ENCODE measurements at places on chromosomes 2 and 18. TPM values are rescaled to one million over a fixed set of nuclear protein-coding genes. Genes with fewer than 3 reads are reported as not detected.
A peak's percentile ranks its signal among the peaks of the same experiment; 100 is the strongest.

- DNase-seq = no peak
These were observed 71.2 kb upstream of the ZNF236 start for GRCh38 chr18:76750917-76751890.

Gene BCL11A
- total RNA-seq = 0.80 TPM

GRCh38 chr18:29164993-29165599 lies 988.2 kb upstream of the CDH2 start:
- DNase-seq = peak; percentile 94

- DNase-seq = no peak
These were observed 49.6 kb downstream of the EML4 start for GRCh38 chr2:42218712-42219111.

Gene ING5
- 22.7 TPM for total RNA-seq

GRCh38 chr2:86397986-86398385 lies 43.2 kb upstream of the KDM3A start:
- DNase-seq = no peak

Gene PRKCE
- 6.9 TPM for total RNA-seq

- DNase-seq = no peak
These were observed 32.3 kb downstream of the TMEM18 start for GRCh38 chr2:644871-645270.

DNA sequence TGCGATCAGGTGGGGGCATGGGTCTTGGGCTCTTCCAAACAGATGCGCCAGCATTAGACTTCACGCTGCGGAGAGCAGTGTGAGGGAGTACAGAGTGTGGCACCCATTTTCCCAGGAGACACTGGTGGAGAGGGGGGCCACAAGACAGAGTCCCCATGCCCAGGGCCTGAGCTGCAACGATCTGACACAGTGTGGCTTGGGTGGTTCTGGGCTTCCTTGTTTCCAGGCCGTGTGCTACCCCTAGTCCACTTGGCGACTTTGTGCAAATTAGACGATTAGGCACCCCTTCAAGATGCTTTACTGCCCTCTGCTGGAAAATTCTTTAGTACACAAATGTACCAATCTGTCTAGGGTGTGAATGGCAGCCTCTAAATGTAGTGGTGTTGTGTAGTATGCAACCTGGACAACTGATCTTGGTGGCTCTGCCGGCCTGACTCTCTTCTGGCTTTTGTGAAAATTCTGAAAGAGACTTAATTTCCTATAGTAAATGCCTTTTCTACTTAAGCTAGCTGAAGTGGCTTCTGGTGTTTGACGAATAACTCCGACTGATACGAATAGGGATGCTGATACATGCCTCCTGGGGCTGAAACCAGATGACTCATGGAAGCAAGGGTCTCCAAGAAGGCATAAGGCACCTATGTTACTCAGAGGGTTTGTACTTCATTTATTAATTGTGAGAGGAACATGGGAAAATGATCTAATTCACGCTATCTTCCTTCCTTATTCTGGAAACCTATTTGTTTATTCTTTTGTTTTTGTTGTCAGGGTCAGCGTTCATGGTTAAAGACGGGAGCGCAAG lies 92.3 kb upstream of the SMAD2 start:
- DNase-seq = peak; percentile 78

DNA sequence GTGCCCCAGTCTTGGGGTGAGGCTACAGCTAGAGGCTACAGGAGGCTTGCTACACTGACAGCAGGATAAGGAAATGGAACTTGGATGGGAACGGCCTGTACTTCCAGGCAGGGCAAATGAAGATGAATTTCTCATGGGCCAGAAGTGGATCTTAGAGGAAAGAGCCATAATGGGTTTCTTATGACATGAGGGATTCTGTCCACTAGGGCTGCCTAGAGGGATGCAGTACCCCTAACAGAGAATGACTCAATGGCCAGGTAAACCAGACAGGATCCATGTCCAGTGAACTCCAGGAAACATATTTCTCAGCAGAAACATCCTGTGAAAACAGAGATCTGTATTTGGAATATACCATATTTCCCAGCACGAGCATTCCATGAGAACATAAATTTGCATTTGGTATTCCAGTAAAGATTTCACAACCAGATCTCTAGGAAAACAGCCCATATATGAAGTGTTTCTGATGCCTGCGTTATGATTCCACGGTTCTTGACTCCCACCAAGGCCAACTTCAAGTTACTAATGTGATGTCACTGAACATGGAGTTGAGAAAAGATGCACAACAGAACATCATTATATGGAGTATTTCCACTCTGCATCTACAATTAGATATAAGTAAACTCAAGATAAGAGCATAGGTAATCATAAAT lies 11.5 kb upstream of the SLC35F5 start:
- no peak for DNase-seq

DNA sequence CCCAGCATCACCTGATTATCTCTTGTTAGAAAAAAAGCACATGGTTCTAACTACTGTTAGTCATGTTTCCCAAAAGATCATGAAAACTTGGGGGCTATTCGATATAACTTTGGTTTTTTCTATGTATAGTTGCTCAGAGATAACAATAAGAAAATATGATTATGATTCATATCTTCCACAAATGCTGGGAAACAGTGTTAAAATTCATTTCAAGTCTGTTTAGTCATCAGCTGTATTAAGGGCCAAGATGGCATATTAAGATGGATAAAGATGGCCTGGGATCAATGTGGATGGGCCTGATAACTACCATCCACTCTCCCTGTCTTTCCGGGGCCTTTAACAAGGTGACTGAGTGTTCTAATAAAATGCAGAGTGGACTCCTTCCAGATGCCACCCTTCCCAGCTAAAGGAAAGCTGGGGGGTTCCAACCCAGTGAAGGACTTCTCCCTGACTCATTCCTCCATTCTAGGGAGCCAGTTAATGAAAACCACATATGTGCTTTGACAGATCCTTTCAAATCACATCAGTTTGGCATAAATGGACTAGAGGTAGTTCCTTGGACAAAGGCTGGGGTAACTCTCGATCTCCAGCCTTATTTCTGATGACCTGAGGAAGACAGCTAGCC lies 221.6 kb downstream of the VAPA start:
- no peak for DNase-seq

GRCh38 chr18:24427484-24427883 lies 1.0 kb downstream of the IMPACT start:
- peak; percentile 28 for DNase-seq

DNA sequence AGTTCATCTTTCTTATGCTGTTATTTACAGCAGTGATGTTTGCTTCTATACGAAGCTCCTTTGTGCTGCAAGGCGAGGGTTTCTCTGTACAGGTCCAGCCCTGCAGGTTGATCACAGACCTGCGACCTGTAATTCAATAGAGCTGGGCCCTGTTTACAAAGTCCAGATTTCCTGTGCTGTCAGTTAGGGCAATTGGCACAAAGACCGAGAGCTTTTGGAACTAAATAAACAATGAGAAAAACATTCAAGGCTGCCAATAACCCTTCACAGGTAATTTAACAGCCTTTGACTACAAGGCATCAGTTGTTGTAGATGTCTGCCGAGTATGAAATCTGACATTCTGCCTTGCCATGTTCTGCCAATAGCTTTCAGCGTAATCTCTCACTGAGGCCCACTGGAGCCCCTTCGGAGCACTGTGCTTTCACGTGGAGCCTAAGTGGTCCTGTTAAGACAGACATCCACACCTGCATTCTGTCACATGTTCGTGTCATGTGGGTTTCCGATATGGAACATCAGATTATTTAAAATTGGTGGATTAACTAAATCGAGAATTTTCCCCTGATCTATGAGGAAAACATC lies 232.5 kb downstream of the PTGR3 start:
- no peak for DNase-seq

GRCh38 chr2:121598087-121598486 lies 51.2 kb downstream of the CLASP1 start:
- no peak for DNase-seq

Gene CCDC148
- 16.0 TPM for total RNA-seq

GRCh38 chr2:74297950-74298349 lies 45.3 kb downstream of the SLC4A5 start:
- no peak for DNase-seq

Gene UGT1A10
- total RNA-seq = not detected

DNA sequence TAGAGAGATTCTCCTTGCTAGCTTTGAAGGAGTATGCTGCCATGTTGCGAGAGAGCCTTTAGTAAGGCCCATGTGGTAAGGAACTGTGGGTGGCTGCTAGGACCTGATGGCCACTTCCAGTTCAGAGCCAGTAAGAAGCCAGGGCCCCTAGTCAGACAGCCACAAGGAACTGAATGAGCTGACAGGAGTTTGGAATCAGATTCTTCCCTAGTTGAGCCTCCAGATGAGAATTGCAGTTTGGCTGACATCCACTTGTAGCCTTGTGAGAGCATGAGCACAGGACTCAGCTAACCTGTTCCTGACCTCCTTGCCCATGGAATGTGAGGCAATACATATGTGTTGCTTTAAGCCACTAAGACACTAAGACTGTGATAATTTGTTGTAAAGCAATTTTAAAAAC lies 1.2 kb upstream of the WDR7 start:
- no peak for DNase-seq

DNA sequence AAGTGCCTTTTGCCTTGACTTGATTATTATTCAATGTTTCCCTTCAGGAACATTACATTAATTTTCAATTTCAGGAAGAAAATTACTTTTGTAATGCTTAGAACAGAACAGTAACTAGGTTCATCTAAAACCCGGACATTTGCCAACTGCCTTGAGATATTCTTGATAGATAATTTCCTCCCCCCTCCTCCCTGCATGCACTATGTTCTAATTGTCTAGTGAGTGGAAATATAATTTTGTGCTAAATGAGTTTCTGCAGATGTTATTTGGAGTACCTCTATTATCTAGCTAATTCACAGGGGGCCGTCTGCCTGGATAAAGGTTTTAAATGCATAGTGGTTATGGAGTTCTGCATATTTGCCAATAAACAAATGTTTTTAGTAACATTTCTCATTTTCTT lies 200.3 kb upstream of the SLC39A10 start:
- no peak for DNase-seq

Gene UGT1A4
- total RNA-seq = 3.8 TPM

Gene SLC38A11
- total RNA-seq = 0.69 TPM

DNA sequence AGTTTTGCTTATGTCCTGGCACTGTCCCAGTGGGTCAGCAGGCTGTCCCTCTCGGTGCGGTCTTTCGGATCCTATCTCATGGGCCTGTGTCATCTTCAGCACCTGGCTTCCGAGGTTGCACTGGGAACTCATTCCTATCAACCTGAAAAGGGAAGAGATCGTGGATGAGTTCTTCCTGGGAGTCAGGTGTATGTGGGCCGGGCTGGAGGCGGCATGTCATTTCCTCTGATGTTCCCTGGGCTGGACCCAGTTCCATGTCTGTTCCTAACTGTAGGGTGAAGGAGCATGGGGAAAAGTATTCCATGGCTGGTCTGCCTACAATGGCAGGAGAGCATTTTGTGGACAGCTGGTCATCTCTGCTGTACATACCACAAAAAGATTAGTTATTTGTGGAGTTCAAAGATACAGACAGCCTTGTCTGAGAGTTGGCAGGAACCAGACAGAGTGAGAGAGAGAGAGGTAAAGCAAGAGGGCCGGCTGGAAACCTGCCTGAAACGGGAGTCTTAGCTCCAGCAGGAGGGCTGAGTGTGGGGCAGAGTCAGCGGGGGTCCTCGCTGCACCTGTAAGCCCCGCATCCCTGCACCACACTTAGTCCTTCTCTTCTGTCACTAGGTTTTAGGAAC lies 25.2 kb downstream of the FAM228A start:
- no peak for DNase-seq

GRCh38 chr2:53737091-53737490 lies 30.5 kb upstream of the CHAC2 start:
- no peak for DNase-seq

Gene MOCOS
- total RNA-seq = 12.0 TPM

GRCh38 chr18:36457683-36458082 lies 160.2 kb downstream of the FHOD3 start:
- no peak for DNase-seq

GRCh38 chr18:61694236-61694635 lies 198.6 kb downstream of the RNF152 start:
- no peak for DNase-seq

DNA sequence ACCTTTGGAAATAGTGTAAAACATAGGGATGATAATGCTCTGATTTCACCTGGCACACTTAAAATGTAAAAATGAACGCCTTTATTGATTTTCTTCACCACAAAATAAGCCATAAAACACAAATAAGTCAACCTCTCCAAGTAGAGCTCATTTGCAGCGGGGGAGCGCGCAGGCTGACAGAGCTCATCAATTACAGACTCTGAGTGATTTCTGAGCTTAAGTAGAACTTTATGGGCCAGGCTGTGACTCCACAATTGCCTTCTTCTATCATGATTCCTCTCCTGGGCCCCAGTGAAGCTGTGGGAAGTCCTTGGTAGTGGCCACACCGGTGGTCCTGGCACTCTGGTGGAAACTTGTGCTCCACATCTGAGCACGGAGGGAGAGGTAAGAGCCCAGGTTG lies 789.0 kb upstream of the RAB6C start:
- no peak for DNase-seq

DNA sequence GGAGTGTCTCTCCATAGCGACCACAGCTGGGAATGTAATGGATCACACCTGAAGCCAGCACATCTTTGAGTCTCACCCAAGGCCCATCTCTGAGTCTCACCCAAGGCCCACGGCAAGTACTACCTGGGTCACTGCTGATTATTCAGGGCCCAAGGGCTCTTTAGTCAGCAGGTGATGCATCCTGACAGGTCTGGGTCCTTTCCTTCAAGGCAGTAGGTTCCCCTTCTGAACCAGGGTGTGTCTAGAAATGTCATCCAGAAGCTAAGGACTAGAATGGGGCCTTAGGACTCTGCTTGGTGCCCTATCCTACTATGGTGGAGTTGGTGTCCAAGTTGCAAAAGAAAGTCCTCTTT lies 248.1 kb downstream of the ZNF385B start:
- no peak for DNase-seq

Gene CDC42EP3
- 33.2 TPM for total RNA-seq

DNA sequence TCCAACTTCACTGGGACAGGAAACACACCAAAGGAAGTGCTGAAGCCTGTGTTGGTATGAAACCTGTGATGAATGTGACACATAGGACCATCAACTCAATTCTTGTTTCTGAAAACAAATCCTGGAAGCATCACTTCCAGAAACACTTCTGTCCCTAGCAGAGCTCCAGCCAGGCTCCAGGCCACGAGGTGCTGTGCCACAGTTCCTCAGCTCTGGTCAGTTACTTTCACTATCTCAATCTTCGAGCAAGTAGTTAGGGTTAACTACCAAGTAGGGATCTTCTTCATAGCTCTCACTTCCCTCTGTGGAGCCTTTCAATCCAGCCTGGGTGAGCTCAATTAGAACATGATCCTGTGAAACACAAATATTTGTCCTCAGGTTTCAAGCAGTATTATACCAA lies 3.6 kb upstream of the LCT start:
- no peak for DNase-seq

Gene CD207
- not detected for total RNA-seq

- peak; percentile 71 for DNase-seq
These were observed 430.4 kb downstream of the LPIN1 start for GRCh38 chr2:12176623-12177454.

DNA sequence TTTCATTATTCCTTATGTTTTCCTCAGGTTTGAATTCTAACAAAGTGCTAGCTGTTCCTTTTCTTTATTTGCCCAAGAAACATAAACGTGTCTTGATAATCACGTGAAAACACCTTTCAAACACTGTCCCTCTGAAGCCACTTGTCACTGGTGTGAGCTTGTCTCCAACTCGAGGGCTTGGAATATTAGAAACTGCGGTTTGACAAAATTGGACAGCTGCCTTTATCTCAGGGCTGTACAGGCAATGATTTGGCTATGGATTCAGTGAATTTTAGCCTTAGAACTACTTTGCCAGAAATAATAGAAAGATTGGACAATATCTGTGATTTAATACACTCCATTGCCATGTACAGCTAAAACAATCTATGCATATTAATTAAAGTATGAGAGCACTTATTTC lies 763.0 kb upstream of the ACVR2A start:
- DNase-seq = no peak

- no peak for DNase-seq
These were observed 49.3 kb downstream of the NRP2 start for GRCh38 chr2:205731583-205731981.

Data from renal cortical epithelial cell (primary cell).